ENCODE measurements at places on chromosomes 11 and 22.
A peak's percentile ranks its signal among the peaks of the same experiment; 100 is the strongest.

DNA sequence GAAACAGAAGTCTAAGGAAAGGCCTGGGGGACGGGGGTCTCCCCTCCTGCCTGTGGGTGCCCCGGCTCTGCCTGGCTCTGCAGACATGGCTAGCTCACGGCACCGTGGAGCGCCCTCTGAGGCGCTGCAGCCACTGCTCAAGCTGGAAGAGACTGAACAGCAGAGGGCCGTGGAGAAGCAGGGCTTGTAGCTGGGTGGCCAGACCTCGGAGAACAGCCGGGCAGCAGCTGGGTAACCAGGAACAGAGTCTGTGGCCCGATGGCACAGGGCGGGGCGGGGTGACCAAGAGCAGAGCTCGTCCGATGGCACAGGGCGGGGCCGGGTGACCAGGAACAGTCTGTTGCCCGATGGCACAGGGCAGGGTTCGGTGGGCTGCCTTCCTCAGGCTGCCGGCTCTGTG, 18.1 kb downstream of the RNH1 start:
- no peak for DNase-seq

DNA sequence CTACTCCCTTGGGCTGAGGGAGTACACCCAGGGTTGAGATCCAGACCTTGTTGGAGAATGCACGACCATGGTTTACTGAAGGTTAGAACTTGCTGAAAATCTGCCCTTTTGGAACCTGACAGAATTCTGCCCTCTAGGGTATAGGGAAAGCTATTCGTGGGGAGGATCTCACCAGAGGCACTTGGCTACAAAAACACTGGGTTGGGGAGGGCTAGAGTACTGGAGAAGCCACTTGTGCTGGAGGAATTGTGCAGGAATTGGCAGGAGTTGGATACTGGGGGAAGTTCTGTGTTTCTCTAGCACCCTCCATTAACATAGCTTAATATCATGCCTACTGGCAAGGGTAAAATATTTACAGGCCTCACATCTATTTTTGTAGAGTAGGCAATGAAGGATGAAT, 55.8 kb downstream of the PPME1 start:
- DNase-seq = no peak

GRCh38 chr22:46114518-46115387, 35.6 kb upstream of the PPARA start:
- no peak for DNase-seq

GRCh38 chr11:66789097-66789890, 53.9 kb upstream of the RCE1 start:
- DNase-seq = no peak

- no peak for DNase-seq
Measured at GRCh38 chr22:35728639-35729308, 11.1 kb downstream of the APOL5 start.

- DNase-seq = no peak
Measured at GRCh38 chr11:80096736-80097135, 655.9 kb upstream of the TENM4 start.

GRCh38 chr11:78641541-78641940, 66.9 kb upstream of the NARS2 start:
- DNase-seq = no peak

GRCh38 chr11:45097721-45098493, 48.5 kb upstream of the PRDM11 start:
- no peak for DNase-seq

- DNase-seq = peak; percentile 85
Measured at GRCh38 chr11:62905927-62906531, 15.1 kb downstream of the CHRM1 start.

Measured in GM13977 (cell line).